ENCODE measurements at places on chromosomes 6 and 20. TPM values are rescaled to one million over a fixed set of nuclear protein-coding genes. Genes with fewer than 3 reads are reported as not detected.

Gene DOK5
- total RNA-seq = not detected

DNA sequence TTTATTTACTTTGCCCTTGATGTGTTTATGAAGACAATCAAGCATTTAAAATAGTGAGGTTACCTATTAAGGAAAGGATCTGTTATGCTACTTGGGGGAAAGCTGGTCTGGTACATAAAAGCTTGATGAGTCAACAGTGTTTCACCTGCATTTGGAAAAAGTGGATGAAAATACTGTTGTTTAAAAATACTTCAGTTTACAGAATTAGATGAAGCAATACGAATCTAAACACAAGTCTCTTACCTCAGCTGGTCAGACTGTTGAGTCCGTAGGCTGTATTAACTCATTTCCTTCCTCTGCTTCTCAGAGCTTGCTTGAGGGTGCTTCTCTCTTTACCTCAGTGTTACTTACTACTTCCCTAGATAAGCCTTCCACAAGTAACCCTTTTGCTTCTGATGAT is 36.1 kb downstream of the NKX2-4 start:
- DNase-seq = no peak

DNA sequence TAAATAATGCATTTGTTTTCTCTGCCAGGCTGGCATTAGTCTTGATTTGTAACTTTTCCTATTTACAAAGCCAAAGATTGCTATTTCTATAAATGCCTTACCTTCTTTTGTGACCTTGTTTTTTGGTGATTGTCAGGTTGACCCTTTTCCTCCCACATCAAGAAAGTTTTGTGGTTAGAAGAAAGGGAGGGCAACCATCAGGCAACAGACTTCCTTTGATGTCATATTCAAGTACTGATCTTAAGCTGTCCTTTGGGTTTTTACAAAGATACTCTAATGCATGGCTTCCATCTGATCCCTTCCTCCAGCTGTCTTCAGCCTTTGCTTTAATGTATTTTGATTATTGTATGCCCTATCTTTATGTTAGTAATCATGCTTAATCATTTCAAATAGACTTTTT is 23.9 kb downstream of the RNF217 start:
- no peak for DNase-seq

- DNase-seq = peak; percentile 46
These were observed 170.2 kb downstream of the NFATC2 start for GRCh38 chr20:51372176-51372803.

- DNase-seq = no peak
These were observed 30.8 kb downstream of the NHSL1 start for GRCh38 chr6:138468320-138469015.

Gene THBS2
- not detected for total RNA-seq

GRCh38 chr6:81769824-81770223 is 17.3 kb upstream of the TENT5A start:
- DNase-seq = no peak

GRCh38 chr20:32775336-32775991 is 13.3 kb downstream of the DNMT3B start:
- DNase-seq = no peak

- DNase-seq = no peak
These were observed 182.2 kb upstream of the STXBP5 start for GRCh38 chr6:147022041-147022440.

Gene LRFN2
- not detected for total RNA-seq

Gene SPAG4
- total RNA-seq = 0.47 TPM

DNA sequence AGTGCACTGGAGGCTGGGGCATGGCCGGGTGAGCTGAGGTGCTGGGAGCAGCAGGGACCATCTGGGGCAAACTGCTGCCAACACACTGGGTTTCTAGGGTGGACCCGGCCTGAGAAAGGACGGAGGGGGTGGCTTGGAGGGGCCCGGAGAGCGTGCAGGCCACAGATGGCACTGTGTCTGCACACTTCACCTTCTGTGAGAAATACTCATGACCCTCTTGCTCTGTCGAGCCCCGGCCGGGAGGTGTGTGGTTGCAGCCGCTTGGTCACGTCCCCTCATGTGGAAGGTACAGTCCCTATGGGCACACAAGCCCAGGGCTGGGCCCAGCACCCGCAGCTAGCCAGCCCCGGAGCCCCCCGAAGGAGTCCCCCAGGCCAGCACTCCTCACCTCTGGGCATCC is 59.7 kb downstream of the RBM38 start:
- DNase-seq = no peak

Gene PKIB
- total RNA-seq = 0.67 TPM

Gene TTBK1
- 0.06 TPM for total RNA-seq

DNA sequence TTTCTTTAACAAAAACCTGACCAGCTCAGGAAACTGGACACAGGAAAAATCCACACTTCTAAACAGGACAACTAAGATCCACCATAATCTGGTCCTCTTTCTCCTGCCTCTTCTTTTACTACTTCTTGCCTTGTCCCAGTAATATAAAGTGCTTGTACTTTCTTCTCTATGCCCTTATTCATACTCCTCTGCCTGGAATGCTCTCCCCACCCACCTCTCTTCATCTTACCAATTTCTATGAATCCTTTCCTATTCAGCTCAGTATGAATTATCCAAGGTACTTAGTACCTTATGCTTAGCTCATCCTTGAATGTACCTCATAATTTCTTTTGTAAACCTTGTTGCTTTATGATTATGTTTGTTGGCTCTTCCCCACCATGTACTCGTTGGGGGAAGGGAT is 159.4 kb downstream of the CDK19 start:
- DNase-seq = no peak

Gene PTCRA
- not detected for total RNA-seq

DNA sequence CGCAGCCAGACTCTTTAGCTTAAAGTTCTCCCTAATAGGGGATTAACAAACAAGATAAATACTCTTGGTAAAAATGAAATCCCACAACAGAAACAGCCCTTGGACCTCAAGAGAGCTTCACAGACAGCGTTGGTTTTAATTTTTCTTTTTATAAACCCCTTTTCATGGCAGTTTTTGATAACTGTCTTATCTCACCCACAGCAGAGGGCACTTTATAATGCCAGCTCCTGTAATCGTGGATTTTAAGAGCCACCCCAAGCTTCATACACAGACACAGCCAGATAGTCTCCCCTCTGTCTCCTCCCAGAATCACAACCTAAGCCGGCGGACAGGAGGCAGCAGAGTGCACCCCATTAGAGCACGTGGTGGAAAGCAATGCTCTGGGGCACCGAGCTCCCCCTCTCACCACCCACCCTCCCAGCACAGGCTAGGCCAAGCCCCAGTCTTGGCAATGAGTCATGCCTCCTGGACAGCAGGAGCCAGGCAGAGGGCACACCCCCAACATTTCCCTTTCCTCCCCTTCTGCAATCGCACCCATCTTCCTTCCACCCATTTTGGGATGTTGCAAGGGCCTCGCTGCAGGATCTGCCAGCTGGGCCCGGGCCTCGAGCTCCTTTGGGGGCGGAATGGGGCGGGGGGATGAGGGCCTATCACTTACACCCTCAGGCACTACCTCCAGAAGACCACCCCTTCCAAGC is 2.4 kb downstream of the JAG1 start:
- peak; percentile 52 for DNase-seq

Gene WFDC5
- not detected for total RNA-seq

All from CD4-positive, alpha-beta memory T cell (primary cell).